ENCODE measurements at places on chromosomes 12 and 14. TPM values are rescaled to one million over a fixed set of nuclear protein-coding genes. Genes with fewer than 3 reads are reported as not detected.

Gene JAG2
- polyA plus RNA-seq = 32.4 TPM

Gene CRACR2A
- 0.38 TPM for polyA plus RNA-seq

Gene PTPRB
- polyA plus RNA-seq = 1.5 TPM

Gene GDF3
- 0.02 TPM for polyA plus RNA-seq

Gene CPNE6
- not detected for polyA plus RNA-seq

Gene LUM
- 7.0 TPM for polyA plus RNA-seq

Gene MIS18BP1
- polyA plus RNA-seq = 7.5 TPM

Gene OR6C76
- not detected for polyA plus RNA-seq

Gene TMEM63C
- polyA plus RNA-seq = 11.1 TPM

Gene OASL
- 0.90 TPM for polyA plus RNA-seq

Gene KRT6A
- 945 TPM for polyA plus RNA-seq

Gene MYL2
- 4.0 TPM for polyA plus RNA-seq

Gene LRTM2
- not detected for polyA plus RNA-seq

Gene PSMA3
- polyA plus RNA-seq = 143 TPM

Gene PLCZ1
- polyA plus RNA-seq = not detected

Gene LYZ
- polyA plus RNA-seq = 6.3 TPM

Gene SCN8A
- polyA plus RNA-seq = 0.09 TPM

Gene NRDE2
- polyA plus RNA-seq = 7.4 TPM

Gene STXBP6
- polyA plus RNA-seq = 2.2 TPM

Gene MLXIP
- polyA plus RNA-seq = 8.2 TPM

Measured in esophagus (tissue), 2 donors.